ENCODE measurements at places on chromosomes 2 and 18.

DNA sequence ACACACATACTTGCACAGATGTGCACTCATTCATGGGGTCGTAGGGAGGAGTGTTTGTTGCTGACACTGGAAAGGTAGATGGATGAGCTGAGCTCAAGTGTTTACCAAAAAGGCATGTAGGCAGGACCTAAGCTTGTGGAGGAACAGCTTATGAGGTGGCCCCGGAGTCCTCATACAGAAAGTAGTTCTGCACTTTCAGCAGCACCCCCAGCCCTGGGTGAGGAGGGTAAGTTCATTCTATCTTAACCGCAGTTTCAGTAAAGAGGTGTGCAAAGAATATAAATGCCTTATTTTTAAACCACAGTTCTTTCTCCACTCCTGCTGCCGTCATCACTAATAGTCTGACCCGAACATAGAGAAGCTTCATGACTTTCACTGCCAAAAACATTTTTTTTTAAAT lies 31.7 kb upstream of the RNF152 start:
- no peak for DNase-seq

- no peak for DNase-seq
These were observed 29.3 kb downstream of the COX7A2L start for GRCh38 chr2:42331569-42332284.

- no peak for DNase-seq
These were observed 123.8 kb downstream of the BCL11A start for GRCh38 chr2:60429681-60430080.

GRCh38 chr18:79581911-79582310 lies 97.7 kb upstream of the CTDP1 start:
- DNase-seq: no peak

DNA sequence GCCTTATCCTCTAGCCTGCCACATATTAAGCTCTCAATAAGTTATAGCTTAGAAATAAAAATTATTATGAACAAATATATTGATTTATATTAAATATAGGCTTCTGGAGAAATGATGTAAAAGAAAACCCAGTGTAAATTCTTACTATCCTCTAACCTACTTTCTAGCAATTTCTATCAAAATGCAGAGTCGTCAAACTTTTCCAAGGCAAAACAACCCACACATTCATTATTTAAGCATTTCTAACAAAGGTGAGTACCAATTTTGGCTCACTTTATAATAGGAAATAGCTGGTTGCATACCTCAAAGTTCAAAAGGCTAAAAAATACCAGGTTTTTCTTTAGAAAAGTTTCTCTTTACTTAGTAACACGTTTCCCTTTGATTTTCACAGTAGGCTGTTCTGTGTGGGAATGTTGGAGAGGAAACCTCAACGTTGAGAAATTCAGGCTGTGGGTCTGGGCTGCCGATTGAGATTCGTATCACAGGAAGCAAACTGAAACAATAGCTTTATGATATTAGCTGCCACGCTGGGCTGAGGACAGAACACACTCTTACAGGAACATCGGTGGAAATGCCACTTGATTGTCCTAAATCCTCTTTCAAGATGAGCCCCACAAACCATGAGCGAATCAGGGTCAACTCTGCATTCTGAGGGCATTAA lies 53.0 kb downstream of the EPAS1 start:
- DNase-seq: no peak

- DNase-seq: no peak
These were observed 208.3 kb downstream of the AGPS start for GRCh38 chr2:177600917-177601316.

DNA sequence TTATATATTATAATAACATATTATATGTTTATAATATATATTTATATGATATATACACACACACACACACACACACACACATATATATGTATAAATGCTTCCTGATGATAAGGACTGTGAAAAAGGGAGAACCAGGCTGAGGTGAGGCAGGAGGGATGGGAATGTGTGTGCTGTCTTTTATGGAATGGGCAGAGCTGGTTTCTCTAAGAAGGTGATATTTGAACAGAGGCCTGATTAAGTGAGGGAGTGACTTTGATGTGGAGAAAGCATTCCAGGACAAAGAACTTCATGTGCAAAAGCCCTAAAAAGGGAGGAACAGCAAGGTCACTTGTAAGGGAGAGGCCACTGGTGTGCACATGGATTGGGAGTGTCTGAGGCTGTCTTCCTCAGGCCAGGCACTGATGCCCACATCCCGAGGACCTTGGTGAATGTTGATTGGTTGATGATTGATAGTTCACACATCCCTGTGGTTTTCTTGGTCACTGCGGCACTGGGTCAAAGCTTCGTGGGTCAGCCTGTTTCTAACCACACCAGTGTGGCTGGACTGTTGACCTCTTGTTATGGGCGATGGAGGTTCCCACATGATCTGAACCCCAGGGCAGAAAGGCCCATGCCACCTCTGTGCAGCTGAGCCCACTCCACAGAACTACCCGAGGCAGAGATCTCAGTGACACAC lies 196.9 kb downstream of the MYCN start:
- DNase-seq: no peak

DNA sequence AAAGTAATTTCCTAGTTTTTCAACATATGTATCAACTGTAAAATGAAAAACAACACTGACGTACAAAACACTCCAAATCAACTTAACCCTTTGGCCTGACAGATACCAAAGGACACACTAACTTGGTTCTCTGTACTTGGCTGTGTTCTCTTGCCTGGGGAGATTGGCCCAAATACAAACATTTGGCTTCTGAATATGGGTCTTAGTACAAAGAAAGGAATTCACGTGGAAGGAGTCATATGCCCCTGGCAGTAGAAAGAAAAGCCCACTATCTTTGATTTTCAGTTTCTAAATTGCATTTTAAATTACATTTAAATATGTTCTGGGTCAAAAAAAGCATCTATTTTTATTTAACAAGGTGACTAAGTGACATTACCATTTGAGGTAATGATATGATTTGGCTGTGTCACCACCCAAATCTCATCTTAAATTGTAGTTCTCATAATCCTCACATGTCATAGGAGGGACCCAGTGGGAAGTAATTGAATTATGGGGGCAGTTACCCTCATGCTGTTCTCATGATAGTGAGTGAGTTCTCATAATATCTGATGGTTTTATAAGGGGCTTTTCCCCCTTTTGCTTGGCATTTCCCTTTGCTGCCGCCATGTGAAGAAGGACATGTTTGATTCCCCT lies 153.6 kb upstream of the CCDC195 start:
- DNase-seq: no peak

DNA sequence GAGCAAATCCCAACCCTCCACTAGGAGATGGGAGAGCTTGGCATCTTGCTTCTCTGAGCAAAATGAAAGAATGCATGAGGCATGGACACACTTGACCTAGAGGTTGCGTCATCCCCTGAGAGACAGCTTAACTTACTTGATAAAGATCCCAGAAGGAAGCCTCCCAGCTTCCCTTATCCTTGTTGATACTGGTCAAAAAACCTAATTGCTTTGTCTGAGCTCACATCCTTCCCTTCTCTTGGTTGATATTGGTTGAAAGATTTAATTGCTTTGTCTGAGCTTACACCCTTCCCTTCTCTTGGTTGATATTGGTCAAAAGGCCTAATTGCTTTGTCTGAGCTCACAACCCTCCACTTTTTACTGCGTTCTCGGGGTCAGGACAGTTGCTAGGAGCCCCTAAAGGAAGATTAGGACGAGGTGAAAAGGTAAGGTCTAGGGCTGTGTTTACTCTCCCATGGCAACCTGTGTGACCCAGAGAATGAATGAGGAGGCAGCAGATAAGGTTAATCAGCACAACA lies 12.2 kb upstream of the BOD1L2 start:
- no peak for DNase-seq

DNA sequence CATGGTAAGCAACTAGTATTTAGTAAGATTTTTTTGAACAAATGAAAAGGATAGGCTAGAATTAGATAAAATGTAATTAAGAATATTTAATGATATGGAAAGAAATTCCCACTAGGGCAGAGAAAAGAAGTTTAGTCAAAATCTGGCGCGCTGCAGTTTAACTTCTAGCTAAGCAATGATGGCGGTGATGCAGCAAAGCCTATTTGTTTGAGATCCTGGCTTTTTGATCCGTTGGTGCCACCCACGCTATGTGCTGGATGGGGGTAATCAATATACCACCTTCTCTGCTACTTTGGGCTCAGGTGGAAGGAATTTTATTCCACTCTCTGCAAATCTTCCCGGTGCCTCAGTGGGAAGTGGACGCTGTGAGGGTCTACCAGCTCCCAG lies 421 bp upstream of the FAM171B start:
- DNase-seq: peak; percentile 41

DNA sequence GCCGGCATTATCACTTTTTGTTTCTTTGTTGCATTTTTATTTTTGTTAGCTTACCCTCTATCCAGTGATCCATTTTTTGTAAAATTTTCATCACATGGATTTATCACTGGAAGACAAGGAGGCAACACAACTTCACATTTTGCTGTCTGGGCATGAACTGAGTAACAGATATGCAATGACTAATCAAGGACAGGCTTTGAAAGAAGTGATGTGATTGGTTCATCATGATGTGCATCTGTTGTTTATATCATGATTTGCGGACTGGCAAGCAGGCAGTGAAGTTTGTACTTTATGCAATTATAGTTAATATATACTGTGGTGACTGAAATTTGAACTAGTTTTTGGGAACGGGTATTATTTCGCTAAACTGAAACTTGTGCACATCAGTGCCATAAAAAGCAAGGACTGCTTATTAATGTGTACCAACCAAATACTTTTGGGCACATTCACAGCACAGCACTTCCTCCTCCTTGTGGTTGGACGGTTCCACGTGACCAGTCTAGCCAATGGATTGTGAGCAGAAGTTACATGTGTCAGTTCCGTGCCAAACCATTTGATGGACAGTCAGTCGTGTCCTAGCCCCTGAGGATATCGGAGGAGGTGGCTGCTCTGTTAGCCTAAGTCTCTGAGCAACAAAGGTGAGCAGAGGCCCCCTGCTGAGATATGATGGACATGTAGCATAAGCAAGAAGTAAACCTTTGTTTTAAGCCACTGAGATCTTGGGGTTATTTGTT lies 201.4 kb upstream of the SIX2 start:
- no peak for DNase-seq

- no peak for DNase-seq
These were observed 344.0 kb upstream of the VWC2L start for GRCh38 chr2:214066862-214067261.

- DNase-seq: no peak
These were observed 1675.1 kb upstream of the NXPH2 start for GRCh38 chr2:140455315-140455714.

- no peak for DNase-seq
These were observed 182.2 kb upstream of the CDH2 start for GRCh38 chr18:28359176-28359575.

- no peak for DNase-seq
These were observed 45.7 kb upstream of the CUL3 start for GRCh38 chr2:224630659-224631550.

DNA sequence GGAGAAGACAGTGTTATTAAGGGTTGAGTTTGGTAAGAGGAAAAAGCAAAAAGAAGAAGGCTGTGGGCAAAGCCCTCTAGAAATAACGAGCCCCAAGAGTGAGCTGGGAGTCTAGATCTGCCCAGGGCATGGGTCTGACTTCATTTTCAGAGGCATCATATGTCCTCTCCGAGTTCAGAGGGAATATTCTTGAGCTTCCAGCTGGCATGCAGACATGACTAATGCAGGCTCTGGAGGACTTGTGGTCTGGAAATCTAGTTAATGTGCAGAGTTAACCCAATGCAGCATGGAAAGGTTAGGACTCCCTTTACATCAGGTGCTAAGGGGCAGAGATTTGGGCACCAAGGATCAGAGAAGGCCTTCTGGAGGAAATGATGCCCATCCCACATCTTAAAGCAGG lies 7.3 kb downstream of the ACMSD start:
- no peak for DNase-seq

DNA sequence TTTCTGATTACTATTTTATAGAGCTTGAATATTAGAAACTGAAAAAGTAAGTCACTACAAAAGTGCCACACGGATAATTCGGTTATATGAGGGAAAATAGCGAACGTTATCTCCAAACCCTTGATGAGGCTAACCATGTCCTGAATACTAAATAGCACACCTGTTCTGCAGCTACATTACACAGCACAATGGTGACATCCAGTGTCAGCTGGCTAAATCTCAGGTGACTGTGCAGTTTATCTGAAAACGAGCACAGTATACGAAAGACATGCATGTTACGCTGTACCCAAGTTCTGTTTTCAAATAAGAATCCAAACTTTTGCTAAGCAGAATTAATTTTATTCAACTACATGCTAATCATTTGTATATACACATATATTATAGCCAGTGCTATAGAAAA lies 9.0 kb downstream of the CCDC68 start:
- no peak for DNase-seq

GRCh38 chr2:190940454-190940853 lies 59.8 kb downstream of the GLS start:
- DNase-seq: no peak

DNA sequence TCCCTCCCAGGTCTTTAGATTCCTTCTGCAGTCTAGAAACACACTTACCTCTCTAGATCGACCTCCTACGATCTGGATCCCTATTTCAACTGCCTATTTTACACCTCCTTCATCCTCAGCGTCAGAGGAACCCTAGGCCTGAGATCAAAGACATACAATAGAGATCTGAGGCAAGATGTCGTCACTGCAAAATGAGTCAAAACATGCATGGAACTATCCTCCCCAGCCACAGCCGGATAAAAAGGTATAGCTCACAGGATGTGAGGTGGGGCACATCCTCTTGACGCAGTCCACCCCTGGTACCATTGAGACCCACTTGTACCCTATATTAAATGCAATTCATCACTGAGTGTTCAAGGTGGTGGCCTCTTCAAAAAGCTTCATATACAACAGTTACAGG lies 63.7 kb upstream of the DNAJC10 start:
- no peak for DNase-seq

DNA sequence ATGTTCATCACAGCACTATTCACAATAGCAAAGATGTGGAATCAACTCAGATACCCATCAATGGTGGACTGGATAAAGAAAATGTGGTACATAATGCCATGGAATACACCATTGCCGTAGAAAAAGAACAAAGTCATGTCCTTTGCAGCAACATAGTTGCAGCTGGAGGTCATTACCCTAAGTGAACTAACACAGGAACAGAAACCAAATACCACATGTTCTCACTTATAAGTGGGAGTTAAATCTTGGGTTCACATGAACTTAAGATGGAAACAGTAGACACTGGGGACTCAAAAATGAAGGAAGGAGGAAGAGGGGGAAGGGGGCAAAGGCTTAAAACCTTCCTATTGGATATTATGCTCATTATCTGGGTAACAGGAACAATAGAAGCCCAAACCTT lies 228.1 kb upstream of the RAB6C start:
- DNase-seq: no peak

- no peak for DNase-seq
These were observed 65.6 kb upstream of the COPS8 start for GRCh38 chr2:237020090-237020489.

- no peak for DNase-seq
These were observed 86.4 kb downstream of the DGKD start for GRCh38 chr2:233440714-233441113.

GRCh38 chr2:117820444-117820843 lies 6.0 kb downstream of the DDX18 start:
- no peak for DNase-seq
